ENCODE measurements at places on chromosomes 11 and 22. TPM values are rescaled to one million over a fixed set of nuclear protein-coding genes. Genes with fewer than 3 reads are reported as not detected.

GRCh38 chr22:46433318-46433717 is 97.8 kb downstream of the TRMU start:
- no peak for DNase-seq

DNA sequence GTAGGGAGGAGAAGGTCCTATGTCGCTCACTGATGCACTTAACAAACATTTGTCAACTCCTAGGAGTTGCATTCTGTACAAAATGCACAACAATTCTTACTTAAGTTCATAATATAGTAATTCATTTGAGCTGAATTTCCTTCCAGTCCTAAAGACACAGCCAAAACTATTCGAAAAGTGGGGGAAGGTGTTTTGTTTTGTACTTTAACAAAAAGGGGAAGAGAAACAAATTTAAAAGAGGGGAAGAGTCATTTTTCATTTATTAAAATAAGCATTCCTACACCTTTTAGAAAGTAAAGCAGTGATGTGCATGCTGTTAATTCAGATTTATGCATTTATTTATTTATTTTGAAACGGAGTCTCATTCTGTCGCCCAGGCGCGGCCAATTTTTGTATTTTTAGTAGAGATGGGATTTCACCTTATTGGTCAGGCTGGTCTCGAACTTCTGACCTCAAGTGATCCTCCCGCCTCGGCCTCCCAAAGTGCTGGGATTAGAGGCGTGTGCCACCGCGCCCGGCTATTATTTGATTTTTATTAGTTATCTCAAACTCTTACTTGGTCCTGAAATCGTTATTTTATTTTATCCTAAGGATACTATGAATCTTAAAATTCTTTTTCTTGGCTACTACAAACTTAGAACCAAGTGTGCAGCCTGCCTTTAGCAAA is 1.1 kb upstream of the FANCF start:
- no peak for DNase-seq

GRCh38 chr11:1382831-1383607 is 6.7 kb upstream of the BRSK2 start:
- peak; percentile 77 for DNase-seq

GRCh38 chr11:86932924-86933875 is 22.0 kb downstream of the FZD4 start:
- DNase-seq = no peak

GRCh38 chr11:129048911-129049310 is 106.2 kb upstream of the TP53AIP1 start:
- DNase-seq = no peak

DNA sequence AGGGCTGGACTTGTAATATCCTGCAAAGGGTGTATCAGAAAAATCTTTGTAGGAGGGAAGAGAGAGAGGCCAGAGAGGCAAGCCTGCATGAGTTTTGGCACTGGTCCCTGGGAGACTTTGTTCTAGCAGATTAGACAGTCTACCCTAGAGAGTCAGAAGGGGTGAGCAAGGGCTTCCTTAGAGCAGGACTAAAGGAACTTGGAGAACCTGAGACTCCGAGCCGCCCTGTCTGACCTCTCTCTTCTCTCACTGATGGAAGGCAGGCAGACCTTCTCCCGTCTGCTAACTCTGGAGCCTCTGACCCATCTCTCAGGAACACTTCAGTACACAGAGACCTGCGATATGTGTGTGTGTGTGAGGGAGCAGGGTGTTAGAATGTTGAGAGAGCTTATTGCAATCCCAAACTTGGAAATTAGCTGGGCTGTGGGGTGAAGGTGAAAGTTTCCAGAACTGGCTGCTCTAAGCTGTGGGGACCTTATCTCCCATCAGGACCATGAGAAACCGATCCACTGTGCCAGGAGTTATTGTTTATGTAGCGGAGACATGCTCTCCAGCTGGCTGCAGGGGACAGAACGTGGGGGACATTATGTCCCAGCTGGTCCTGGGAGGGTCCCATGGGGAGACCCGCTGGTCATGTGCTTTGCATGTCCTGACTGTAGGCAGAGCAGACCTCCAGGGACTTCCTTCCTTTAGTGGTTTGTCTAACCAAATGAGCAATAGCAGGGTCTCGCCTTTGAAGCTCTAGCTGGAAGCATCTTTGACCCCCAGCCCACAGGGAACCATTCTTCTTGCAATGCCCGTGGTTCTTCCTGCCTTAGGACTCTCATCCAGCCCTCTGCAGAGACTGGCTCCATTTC is 51.1 kb downstream of the TIMP3 start:
- no peak for DNase-seq

DNA sequence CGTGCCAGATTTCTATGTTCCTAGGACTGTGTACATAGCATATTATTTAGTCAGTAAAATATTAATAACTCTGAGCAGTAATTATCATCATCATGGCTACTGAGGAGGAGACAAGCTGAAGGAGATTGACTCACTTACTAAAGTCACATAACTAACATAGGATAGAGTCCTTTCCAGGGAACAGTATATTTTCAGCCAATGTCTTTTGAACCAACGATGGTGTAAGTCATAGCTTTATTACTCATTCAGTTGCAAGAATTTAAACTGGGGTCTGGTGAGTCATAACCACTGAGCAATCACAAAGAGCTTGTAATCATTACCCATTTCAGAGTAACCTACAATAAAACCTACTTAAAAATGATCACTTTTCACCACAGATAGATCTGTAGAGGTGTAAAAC is 1564.8 kb upstream of the TENM4 start:
- DNase-seq = no peak

DNA sequence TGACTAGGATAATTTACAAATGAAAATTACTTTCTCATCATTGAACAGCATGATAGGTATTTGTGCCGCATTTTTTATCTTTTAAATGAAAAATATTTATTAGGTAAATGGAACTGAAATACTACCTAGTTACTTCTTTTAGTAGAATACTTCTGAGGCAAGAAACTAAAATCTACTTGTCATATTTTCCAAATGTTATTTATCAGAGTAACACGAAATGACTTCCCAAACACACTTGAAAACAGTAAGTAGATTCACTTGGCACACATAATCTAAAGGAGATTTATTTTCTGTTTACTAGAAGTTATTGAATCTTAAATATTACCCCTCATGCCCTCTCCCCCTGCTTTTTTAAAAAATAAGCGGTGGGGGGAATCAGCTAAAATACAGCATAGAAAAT is 2.3 kb downstream of the QSER1 start:
- DNase-seq = no peak

- no peak for DNase-seq
Measured at GRCh38 chr22:42964994-42965699, 49.8 kb downstream of the PACSIN2 start.

GRCh38 chr11:45885921-45886721 is 670 bp downstream of the MAPK8IP1 start:
- DNase-seq = no peak

DNA sequence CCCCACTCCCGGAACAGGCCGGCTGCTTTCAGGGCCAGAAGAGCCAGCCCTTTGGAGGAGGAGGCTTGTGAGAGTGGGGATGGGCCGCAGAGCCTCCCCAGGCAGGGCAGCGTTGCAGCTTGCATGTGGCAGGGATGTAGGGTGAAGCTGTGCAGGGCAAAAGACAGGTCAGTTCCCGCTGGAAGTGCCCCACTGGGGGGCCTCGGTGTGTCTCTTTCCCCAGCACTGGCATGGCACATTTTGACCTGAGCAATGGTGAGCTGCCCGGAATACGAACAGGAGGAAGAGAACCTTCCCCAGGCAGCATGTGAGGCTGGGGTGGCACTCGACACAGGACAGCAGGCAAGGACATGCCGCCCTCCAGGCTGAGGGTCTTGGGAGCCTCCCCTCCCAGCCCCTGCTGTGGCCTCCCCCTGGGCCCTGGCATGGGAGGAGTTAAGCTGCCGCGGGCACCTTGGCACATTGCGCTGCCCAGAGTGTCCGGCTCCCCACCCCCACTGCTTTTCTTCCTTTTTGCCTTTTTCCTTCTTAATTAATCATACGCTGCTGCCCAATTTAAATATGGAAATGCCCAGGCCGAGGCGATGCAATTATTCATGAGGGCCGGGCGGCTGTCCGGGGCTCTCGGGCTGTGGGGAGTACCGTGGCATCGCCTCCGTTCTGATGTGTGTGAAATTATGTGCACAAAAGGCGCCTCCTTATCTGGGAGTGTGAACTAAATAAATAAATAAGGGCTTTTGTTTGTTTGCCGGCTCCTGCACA is 76.0 kb upstream of the WNT7B start:
- peak; percentile 50 for DNase-seq

- no peak for DNase-seq
Measured at GRCh38 chr22:33851240-33851639, 69.0 kb downstream of the LARGE1 start.

GRCh38 chr11:1923201-1923956 is 3.9 kb downstream of the TNNT3 start:
- no peak for DNase-seq

DNA sequence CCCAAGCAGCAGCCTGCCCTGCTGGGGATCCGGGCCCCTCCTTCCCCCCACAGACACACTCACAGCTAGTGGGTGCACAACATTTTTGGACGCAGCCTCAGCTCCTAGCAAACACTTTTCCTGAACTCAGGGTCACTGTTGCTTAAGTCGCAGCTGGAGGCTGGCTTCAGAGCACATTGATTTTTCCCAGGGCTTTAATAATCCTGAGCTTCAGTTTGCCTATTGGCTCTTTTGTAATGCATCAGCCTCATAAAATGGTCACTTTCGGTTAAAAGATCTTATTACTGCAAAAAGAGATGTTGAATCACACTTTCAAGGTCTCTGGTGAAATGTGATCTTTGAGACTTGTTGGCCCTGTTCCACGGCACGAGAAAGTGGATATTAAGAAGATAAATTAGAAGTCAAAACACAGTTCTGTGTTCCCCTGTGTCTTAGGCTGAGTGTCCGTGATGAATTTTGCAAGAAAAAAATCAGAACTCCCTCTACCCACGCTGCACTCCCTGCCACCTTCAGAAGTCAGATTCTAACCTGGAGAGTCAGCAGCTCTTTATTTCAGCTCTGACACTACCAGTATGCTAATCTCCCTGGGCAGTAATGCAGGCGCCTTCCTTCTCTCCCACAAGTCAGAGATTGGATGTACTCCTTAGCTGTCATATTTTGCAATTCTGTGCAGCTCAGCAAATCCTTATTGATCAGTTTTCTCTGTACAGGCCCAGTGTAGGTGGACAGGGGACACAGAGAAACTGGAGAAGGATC is 158.2 kb upstream of the E2F8 start:
- DNase-seq = no peak

The MS4A3 gene
- total RNA-seq = not detected
